ENCODE measurements at places on chromosomes 5 and 9.

DNA sequence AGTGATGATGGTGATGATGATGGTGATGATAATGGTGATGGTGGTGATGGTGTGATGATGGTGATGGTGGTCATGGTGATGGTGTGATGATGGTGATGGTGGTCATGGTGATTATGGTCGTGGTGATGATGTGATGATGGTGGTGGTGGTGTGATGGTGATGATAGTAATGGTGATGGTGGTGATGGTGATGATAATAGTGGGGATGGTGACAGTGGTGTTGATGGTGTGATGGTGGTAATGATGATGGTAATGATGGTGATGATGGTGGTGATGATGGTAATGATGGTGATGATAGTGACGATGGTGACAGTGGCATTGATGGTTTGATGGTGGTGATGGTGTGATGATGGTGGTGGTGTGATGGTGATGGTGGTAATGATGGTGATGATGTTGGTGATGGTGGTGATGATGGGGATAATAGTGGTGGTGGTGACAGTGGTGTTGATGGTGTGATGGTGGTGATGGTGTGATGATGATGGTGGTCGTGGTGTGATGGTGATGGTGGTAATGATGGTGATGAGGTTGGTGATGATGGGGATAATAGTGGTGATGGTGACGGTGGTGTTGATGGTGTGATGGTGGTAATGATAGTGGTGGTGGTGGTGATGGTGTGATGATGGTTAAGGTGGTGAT is 6.5 kb downstream of the STKLD1 start:
- no peak for DNase-seq

GRCh38 chr5:137714946-137715345 is 20.9 kb downstream of the KLHL3 start:
- no peak for DNase-seq

- no peak for DNase-seq
Observed at GRCh38 chr9:69392826-69393225, 67.8 kb downstream of the ENTREP1 start.

GRCh38 chr5:88195636-88196035 is 73.0 kb downstream of the TMEM161B start:
- no peak for DNase-seq

- no peak for DNase-seq
Observed at GRCh38 chr9:104088416-104088815, 5.7 kb upstream of the SMC2 start.

Measured in heart right ventricle (tissue), 16 donors.